ENCODE measurements at places on chromosomes 13 and 19.

- peak; percentile 74 for DNase-seq
Observed at GRCh38 chr19:49890349-49891311, 6.1 kb downstream of the IL4I1 start.

DNA sequence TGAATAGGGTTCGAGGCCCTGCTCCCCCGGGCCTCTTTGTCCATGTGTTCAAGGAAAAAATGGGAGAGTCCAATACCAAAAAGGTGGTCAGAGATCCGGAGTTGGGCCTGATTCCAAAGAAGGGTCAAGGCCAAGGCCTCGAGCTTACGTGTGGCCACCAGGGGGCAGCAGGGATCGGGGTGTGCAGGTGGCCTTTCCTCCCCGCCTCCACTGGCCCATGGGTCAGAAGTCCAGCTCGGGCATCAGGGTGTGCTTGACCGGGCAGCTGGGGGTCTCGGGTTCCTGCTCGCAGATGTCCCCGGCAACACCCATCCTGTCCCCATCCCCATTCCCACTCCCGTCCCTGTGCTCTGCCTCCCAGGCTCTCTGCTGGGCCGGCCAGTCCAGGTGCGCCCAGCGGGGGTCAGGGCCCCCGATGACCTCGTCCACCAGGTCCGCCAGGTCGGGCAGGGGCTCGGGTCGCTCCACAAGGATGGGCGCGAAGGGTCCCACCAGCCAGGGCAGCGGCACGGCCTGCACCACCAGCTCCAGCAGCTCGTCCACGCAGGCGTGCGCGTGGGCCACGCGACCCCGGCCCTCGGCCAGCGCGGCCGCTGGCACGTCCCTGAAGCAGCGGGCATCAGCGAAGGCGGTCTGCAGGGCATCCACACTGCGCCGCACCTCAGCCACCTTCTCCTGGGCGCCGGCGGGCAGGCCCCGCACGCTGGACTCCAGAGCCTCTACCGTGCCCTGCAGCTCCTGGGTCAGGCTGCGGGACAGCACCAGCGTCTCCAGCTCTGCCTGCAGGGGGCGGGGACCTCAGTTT, 5.2 kb upstream of the PLIN4 start:
- DNase-seq: peak; percentile 44

DNA sequence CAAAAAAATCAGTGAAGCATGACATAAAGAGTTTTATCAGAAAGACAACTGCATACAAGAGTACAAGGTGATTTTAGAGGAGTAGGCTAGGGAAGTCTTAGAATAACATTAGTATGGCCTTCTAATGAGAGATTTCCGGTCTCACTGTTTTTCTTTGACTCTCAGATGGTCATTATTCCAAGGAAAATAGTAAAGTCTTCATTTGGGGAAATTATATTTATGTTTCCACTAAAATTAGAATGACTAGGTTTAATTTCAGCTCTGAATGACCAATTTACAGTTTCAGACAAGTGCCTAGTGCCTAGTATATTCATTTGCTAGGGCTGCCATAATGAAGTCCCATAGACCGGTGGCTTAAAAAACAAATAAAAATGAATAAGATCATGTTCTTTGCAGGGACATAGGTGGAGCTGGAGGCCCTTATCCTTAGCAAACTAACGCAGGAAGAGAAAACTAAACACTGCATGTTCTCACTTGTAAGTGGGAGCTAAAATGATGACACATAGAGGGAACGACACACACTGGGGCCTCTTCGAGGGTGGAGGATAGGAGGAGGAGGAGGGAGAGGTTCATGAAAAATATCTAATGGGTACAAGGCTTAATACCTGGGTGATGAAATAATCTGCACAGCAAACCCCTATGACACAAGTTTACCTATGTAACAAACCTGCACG, 303.1 kb downstream of the PCDH9 start:
- no peak for DNase-seq

- no peak for DNase-seq
Observed at GRCh38 chr13:27023385-27024073, 148.1 kb downstream of the USP12 start.

GRCh38 chr19:29886586-29886985, 55.5 kb upstream of the URI1 start:
- DNase-seq: no peak

Data from stimulated activated CD4-positive, alpha-beta T cell treated with anti-CD3 and anti-CD28 coated beads, Interleukin-15, amount 100 ng/mL, for 24 hours (primary cell).